ENCODE measurements at places on chromosomes 4 and X. TPM values are rescaled to one million over a fixed set of nuclear protein-coding genes. Genes with fewer than 3 reads are reported as not detected.

The HTN3 gene
- not detected for polyA plus RNA-seq

The LDB2 gene
- polyA plus RNA-seq = 17.2 TPM

- DNase-seq = no peak
These were observed 1427.2 kb upstream of the PCDH10 start for GRCh38 chr4:131721883-131722282.

DNA sequence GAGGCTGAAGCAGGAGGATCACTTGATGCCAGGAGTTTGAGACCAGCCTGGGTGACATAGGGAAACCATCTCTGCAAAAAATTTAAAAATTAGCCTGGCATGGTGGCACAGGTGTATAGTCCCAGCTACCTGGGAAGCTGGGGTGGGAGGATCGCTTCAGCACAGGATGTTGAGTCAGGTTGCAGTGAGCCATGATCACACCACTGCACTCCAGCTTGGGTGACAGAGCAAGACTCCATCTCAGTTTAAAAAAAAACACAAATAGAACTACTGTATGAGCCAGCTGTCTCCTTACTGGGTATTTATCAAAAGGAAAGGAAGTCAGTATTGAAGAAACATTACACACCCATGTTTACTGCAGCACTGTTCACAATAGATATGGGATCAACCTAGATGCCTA is 138.7 kb downstream of the RAP1GDS1 start:
- no peak for DNase-seq

GRCh38 chrX:16930392-16930791 is 16.1 kb upstream of the REPS2 start:
- DNase-seq = no peak

GRCh38 chr4:95371476-95372224 is 177.1 kb downstream of the UNC5C start:
- DNase-seq = no peak

GRCh38 chrX:15814771-15815365 is 24.6 kb downstream of the ZRSR2 start:
- DNase-seq = no peak

GRCh38 chr4:7423801-7424552 is 10.8 kb downstream of the PSAPL1 start:
- DNase-seq = no peak
